Sigmoid colon (tissue), 7 donors: ENCODE measurements at places on chromosomes 12 and 14. TPM values are rescaled to one million over a fixed set of nuclear protein-coding genes. Genes with fewer than 3 reads are reported as not detected.

GRCh38 chr12:57845478-57846284 lies 848 bp downstream of the CTDSP2 start:
- peak; percentile 84 for DNase-seq

GRCh38 chr12:46105735-46106134 lies 115.4 kb upstream of the SCAF11 start:
- DNase-seq = no peak

GRCh38 chr12:79388011-79388410 lies 302.8 kb downstream of the PAWR start:
- no peak for DNase-seq

- peak; percentile 34 for DNase-seq
Measured at GRCh38 chr14:99329711-99330315, 57.8 kb upstream of the BCL11B start.

Gene TTC8
- 22.1 TPM for total RNA-seq

- no peak for DNase-seq
Measured at GRCh38 chr14:39203659-39204606, 28.9 kb downstream of the PNN start.
